ENCODE measurements at places on chromosomes 13 and 19.
A peak's percentile ranks its signal among the peaks of the same experiment; 100 is the strongest.

DNA sequence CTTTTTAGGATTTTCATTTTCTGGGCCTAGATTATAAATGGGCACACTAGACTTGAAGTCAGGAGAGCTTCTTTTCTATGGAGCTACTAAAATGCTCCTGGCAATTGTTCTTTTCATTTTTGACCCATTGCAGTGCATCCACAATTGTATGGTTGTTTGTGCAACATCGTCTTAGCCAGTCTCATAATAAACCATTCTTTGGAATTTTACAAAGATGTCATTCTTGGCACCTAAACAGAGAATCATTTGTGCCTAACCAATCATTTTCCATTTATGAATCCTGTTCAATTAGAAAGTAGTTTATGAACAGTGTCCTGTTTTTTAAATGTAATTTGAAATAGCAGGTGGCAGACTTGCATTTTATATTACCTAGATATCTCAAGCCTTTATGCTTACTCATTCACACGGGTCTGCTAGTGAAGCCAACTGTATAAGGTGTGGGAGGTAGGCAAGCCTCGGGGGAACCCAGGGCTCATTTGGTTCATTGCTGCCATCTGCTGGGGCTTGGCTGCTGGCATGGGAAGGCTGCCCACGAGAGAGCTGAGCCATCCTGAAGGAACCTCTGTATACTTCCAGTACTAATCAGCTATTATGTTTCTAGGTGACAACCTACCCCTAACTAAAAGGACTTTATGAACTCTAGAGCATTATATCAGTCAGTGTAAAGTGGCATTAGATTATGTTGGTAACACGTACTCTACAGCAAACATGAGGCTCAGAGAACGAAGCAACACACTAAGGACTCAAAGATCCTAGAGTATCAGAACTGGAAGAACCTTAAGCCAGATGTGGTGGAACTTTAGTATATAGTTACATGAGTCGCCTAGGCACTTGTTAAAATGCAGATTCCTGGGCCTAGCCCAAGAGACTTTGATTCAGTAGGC, 60.0 kb downstream of the TPT1 start:
- peak; percentile 84 for DNase-seq

GRCh38 chr13:112134391-112135075, 67.6 kb downstream of the SOX1 start:
- no peak for DNase-seq

- DNase-seq = no peak
Measured at GRCh38 chr19:10919352-10920287, 8.8 kb downstream of the YIPF2 start.

- peak; percentile 53 for DNase-seq
Measured at GRCh38 chr19:57559008-57559403, 657 bp downstream of the ZNF550 start.

GRCh38 chr13:109900320-109900719, 113.9 kb upstream of the IRS2 start:
- no peak for DNase-seq

GRCh38 chr19:3386447-3387234, 20.3 kb downstream of the NFIC start:
- no peak for DNase-seq

DNA sequence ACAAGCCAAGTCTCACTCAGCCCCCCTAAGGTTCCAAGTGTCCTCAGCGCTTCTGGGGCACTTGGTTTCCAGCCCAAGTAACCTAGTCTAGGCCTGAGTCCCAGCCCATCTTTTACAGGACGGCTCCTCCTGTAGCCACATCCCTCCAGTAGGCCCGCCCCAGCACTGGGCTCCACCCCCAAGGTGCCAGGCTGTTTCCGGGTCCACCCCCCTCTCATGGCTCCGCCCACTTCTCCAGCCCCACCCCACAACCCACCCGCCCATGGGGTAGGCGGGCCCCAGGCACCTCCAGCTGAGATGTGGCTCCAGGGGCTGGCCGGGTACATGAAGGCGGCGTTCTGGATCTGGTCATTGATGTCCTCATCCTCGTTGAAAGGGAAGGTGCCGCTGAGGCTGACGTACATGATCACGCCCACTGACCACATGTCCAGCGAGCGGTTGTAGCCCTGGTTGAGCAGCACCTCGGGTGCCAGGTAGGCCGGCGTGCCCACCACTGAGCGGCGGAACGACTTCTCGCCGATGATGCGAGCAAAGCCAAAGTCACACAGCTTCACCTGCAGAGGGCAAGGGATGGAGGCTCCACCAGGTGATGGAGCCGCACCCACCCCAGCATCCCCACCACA, 17.2 kb upstream of the DACT3 start:
- DNase-seq = no peak

DNA sequence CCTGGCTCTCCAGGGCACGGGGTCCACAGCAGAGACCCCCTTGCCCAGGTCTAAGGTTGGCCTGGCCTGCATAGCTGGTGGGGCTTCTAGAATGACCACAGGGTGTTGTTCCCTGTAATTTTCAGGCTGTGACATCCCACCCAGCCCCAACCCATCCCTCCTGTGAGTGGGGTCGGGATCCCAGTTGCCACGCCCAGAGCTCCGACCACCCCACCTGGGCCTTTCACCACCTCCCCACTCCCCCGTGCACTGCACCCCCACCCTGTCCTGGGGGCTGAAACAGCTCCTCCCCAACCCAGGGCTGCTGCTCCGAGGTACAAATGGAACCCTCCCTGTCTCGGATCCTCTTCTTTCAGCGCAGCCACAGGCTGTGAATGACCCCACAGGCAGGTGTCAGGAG, 8.4 kb upstream of the SLC7A10 start:
- DNase-seq = no peak

DNA sequence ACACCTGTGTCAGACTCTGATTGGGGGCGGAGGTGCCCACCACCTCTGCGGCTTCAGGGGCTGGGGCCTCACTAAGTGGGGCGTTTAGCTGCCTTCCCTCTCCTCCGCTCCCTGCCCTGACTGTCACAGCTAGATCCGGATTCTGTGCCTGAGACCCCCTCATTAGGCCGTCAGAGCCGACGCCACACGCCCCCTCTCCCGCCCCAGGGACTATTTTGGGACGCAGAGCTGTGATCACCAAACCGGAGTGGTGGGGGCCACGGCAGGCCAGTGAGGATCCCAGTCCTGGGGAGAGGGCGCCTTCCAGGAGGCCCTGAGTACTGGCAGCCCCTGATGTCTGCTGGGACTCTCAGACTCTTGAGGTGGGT, 762 bp downstream of the KANK3 start:
- no peak for DNase-seq

DNA sequence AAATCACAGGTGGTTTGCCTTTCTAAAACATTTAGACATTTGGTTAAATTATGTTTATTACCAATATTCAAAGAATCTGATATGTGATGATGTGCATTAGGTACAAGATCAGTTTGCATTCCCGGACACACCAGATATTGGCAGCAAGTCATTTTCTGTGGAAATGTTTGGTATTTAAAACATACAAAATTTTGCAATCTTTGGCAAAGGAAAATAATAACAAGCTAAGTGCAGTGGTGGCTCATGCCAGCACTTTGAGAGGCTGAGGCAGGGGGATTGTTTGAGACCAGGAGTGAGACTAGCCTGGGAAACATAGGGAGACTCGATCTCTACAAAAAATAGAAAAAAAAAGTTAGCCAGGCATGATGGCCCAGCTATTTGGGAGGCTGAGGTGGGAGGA, 29.1 kb upstream of the TSC22D1 start:
- DNase-seq = no peak

GRCh38 chr13:110311443-110312338, 4.6 kb downstream of the COL4A2 start:
- DNase-seq = no peak

DNA sequence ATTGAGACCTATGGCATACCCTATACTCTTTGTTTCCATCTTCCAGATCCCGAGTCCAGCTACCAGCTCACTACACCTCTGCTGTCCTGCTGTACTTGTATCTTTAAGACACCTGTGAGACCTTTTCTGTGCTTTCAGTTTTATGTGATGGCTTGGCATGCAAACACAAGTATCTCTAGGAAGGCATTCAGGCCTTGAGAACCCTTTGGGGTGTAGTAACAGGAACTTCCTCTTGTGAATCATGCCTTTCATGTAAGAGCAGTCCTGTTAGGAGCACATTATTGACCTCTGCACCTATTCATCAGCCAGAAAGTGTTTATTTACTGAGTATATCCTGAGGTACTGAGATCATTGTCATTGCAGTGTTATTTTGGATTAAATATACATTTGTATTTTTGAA, 87.0 kb upstream of the HTR2A start:
- no peak for DNase-seq

GRCh38 chr19:17321655-17322489, 12.5 kb downstream of the DDA1 start:
- no peak for DNase-seq

DNA sequence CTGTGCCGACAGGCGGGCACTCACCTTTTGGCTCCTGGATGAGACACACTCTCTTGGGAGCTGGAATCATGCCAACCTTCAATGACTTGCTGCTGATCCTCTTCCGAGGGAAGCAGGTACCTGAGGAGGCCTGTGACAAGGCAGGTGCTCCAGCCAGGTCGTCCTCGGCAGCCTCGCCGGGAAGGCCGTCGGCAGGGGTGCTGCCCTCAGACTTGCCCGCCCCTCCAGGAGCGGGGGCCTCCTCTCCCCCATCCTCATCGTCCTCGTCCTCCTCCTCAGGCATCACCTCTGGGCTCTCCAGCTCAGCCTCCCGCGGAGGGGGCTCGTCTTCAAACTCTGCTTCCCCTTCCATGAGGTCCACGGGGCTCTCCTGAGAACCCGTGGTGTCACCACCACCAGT, 29.2 kb downstream of the SUGP2 start:
- DNase-seq = no peak

GRCh38 chr19:31140717-31141116, 208.5 kb downstream of the TSHZ3 start:
- no peak for DNase-seq

DNA sequence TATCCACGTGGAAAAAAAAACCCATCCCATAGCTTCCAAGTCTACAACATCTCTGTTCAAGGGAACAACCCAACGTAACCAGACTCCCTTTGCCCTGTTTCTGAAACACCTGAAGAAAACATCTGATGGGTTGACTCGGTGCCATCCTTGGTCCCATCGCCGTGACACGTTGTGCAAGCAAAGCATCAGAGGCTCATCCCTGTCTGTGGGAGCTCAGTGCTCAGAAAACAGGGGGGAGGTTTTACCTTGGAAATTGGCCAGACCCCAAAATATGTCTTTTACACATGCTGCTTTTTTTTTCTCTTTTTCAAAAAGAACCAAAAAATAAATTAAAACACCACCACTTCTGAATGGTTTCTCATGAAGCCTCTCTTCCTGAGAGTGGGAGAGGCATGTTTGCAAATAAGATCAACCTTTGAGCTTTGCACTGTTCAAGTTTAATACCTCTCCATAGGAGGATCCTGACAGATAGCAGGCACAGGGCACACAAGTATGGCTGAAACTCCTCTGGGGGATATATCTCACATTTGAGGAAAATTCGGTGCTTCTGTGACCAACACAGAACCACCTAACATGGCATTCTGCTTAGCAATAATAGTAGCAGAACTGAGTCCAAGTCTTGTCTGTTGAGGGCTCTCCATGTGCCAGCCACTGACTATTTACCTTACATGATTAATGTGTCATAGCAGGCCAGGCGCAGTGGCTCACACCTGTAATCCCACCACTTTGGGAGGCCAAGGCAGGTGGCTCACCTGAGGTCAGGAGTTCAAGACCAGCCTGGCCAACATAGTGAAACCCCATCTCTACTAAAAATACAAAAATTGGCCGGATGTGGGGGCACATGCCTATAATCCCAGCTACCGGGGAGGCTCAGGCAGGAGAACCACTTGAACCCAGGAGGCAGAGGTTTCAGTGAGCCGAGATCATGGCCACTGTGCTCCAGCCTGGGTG, 7.0 kb upstream of the PVR start:
- no peak for DNase-seq

GRCh38 chr13:41130356-41130755, 2.2 kb downstream of the KBTBD6 start:
- no peak for DNase-seq

DNA sequence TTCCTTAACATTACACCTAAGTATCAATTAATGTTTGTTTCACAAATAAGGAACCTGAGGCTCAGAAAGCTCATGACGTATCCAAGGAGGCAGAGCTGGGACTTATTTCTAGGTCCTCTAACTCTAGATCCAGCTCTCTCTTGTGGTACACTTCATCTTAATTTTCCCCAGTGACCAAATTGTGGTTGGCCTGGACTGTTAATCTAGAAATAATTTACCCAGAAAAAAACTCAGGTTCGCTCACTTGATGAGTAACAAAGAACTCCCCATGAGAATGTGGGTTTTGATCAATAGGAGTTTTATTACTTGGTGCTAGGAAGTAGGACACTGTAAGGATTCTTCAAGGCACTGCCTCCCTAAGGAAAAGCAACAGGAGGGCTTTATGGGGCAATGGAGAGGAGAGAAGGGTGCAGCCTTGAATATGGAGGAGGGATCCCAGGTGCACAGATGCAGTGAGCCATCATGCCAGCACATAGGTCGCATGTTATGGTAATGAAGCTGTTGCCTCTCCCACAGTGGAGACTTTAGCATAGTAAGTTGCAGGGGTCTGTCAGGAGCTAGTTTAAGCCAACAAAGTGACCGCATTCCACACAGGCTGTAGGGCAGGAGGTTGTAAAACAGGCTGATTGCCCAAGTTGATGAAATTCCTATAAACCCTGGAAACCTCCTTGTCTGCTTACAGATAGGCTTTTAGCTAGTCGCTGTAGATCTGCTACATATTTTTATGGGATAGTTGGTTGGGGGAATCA, 14.7 kb downstream of the RAP2A start:
- no peak for DNase-seq

DNA sequence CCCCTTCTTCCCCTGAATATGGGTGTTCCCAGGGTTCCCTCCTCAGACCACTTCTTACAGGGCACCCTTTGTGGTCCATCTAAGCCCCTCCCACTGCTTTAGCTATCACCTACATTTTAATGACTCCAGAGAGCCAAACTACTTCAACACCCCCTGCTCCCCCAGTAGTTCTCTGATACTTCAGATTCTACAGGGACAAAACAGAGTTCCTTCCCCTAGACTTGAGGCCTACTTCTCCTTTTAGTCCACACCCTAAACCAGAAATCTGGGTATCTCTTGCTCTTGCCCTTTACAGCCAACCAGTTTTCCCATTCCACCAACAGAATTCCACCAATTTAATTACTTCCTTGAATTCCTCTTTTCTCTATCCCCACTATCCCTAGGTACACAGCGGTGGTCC, 107.2 kb downstream of the KCNRG start:
- DNase-seq = no peak

DNA sequence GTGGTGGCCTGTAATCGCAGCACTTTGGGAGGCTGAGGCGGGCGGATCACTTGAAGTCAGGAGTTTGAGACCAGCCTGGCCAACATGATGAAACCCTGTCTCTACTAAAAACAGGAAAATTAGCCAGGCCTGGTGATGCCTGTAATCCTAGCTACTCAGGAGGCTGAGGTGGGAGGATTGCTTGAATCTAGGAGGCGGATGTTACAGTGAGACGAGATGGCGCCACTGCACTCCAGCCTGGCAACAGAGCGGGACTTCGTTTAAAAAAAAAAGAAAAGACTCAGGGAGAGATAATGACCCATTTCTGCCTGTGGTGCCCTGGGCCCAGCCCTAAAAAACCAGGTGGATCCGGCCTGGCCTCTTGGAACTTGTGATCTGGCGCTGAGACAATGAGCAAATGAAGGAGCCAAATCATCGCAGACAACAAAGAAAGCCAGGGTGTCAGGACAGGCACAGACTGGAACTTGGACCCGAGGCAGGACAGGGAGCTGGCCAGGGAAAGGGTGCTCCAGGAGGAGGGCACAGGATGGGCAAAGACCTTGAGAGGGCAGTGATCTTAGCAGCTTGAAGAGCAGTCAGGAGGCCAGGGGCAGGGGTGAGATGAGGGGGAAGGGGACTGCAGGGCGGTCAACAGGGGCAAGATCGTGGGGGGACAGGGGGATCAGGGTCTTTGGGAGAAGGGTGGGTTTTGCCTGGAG, 962 bp upstream of the JAK3 start:
- no peak for DNase-seq
